ENCODE measurements at places on chromosomes 12 and 14.

- no peak for DNase-seq
Measured at GRCh38 chr14:61644834-61645233, 50.5 kb upstream of the HIF1A start.

DNA sequence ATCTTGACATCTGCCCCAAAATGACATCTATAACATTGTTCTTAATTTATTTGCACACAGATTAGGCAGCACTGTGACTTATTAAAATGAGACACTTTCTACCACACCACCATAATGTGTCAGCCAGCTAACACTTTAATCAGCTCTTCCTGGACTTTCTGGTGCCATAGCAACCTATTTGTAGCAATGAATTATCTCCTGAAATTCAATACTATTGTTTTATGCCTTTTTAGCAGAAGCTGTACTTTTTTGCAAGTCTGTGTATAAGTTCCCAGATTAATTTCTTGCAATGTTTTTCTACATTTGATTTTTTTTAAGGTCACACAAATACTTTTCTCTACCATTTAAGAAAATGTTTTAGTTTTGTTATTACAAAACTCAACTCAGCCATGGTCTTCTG is 72.8 kb upstream of the SAV1 start:
- no peak for DNase-seq

DNA sequence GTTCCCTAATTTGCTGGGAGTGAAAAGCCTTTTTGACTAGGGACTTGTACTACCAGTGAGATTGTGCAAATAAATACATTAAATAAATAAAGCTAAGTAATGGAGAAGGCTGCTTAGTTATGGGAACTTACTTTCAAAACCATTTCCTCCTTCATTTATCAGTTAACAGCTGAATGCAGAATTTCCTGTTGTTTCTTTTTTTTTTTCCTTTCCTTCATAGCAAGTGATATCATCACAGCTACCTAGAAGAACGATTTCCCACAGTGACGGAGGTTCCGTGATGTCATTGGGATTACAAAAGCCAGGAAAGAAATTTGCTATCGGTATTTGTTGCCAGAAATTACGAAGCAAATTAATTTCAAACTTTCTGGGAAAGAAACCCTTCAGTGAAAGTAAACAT is 42.1 kb upstream of the SOCS2 start:
- no peak for DNase-seq

DNA sequence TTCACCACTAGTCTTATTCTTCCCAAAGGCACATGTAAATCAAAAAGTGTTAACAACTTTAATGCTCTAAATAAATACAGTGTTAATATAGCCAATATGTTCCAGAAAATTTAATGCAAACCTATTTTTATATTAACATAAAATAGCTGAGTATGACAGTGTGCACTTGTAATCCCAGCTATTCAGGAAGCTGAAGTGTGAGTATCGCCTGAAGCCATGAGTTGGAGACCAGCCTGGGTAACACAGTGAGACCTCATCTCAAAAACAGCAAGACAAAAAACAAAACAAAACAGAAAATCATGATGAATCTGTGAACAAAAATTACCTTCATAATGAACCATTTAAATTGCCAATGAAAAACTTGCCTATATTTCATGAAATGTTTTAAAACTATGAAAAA is 798.9 kb downstream of the SLC6A15 start:
- no peak for DNase-seq

DNA sequence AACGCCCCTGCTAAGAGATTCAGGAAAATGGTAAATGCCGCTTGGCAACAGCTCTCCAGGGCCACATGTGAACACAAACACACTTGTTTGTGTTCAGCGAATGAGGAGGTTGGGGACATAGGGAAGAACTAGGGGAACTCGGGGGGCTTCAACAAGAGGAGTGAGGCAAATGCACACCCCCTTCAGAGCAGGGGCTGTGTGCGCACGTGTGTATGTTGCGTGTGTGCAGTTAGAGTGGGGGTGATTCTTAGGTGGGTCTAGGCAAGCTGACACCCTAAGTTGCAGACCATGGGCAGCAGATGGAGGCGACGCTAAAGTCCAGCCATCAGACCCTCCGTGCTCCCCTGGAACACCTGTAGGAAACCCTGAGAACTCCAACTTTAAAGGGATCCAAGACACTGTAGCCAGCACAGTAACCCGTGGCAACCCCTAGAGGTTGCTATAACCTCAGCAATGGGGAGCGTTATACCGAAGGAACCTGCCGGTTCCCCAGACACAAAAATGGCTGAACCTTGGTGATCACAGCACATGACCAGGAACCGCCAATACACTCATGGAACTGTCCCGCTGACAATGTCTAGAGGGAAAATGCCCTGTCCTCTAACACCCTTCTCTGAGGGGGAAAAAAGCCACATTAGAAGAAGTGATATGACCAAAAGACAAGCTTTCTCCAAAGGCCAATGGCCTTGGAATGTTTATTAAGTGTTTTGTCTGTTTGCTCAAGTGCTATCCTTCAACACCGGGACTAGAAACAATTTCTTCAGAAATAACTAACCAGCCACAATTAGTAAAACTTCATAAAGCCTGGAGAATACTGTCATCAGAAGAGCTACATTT is 86.5 kb upstream of the CEP83 start:
- DNase-seq: no peak

GRCh38 chr14:50334211-50334610 is 22.1 kb downstream of the DMAC2L start:
- no peak for DNase-seq

DNA sequence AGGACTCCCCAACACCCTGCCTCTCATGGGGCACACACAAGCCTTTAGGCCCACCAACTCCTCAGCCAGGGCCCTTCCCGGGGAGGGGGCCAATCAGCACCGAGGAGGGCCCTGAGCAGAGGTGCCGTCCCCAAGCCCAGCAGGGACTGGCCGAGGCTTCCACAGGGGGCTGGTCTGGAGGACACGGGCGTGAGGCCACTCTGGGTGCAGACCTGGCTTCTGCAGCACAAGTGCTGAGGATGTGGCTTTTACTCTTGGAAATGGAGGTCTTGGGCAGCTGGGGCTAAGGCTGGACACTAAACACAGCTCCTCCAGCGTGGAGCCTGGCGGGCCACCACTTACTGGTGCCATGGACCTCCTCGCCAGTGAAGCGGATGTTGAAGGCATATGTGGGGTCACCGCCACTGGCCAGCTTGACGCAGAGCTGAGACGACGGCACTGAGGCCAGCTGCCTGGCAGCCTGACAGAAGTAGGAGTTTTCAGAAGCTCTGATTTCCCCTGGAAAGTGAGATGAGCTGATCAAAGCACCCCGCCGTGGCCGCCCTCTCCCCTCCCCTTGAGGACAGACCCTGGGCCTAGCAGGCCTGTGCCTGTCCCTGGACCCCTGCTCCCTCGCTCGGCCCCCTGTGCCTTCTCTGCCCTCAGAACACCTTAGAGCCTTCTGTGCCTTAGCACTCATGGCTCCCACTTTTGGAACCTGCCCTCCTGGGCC is 44.0 kb downstream of the TRAFD1 start:
- DNase-seq: no peak

All from left renal pelvis (tissue), 4 donors.